ENCODE measurements at places on chromosomes 12 and 14.

GRCh38 chr12:110742096-110742717 lies 484 bp downstream of the PPP1CC start:
- no peak for DNase-seq

DNA sequence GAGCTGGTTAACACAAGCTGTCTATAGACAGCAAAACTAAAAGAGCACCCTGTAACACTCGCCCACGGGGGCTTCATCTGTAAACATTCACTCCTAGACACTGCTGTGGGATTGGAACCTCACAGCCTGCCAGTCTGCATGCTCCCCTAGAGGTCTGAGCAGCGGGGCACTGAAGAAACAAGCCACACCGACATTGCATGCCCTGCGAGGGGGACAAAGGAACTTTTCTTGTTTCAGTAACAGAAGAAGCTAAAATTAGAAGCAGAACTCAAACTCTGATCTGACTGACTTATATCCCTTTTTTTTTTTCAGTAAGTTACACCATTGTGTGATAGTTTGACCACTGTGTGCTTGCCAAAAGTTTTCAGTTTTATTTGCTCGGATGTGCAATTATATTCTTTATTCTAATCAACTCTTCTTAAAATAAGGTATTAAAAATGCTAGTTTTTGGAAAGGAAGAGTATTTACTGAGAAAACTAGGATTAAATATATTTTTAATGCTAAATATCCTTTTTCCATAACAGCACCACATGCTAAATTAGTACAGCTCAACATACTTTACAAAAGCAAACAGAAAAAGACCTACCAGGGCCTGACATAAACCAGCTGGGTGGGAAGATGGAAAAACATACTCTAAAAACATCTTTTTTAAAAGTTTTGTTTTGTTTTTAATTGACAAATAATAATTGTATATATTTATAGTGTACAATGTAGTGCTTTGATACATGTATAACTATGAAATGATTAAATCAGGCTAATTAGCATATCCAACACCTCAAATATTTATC lies 100.2 kb downstream of the EPS8 start:
- DNase-seq = no peak

DNA sequence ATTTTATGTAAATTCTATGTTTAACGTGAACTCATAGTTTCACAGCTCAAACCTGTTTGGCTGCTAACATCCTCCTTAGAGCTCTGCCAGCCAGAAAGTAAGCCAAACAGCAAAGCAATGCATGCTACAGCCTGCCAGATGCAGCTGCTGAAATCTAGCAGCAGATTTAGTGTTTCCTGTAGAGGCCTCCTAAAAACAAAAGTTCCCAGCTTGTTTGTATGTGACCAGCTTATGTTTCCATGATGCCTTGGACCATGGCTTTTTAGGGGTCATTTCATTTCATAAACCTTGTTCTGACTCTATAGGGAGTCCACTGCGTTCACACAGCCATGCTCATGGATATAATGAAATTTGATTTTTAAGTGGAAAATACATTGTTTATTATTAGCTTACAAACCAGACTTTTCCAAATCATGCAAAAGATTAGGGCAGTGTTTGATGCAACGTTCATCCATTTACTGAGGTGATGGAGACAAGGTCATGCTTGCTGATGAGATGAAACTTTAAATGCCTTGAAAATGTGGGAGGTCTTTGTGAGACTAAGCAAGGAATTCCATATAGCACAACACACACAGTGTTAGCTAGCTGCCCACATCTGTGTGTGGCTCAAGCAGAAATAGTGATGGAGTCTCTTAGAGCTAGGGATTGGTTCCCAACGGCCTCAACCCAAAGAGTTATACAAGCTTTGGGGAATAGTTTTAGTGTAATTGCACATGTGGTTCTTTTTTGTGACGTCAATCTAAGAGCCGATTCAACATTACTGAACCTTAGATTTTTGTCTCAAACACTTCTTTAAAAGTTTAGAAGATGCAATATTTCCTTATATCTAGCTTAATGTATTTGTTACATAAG lies 157.5 kb upstream of the LRIG3 start:
- no peak for DNase-seq

- DNase-seq = no peak
Measured at GRCh38 chr12:98812225-98812624, 167.1 kb downstream of the APAF1 start.

- DNase-seq = no peak
Measured at GRCh38 chr12:915090-915489, 34.4 kb downstream of the RAD52 start.

DNA sequence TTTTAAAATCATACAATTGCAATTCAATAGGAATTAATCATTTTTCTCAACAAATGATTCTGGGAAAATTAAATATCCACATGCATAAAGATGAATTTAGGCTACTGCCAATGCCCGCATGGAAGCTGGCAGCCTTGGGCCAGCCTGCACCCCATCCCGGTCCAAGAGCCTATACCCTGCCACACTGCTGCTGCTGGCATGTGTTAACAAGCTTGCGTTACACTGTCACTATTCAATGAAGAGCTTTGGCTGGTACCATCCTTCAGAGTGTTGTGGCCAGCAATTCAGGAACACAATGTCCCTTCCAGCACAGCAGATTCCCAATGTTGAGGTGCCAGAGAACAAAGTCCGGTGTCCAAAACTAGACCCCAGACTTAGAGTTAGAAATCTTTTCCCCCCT lies 13.6 kb upstream of the TAS2R14 start:
- DNase-seq = no peak

DNA sequence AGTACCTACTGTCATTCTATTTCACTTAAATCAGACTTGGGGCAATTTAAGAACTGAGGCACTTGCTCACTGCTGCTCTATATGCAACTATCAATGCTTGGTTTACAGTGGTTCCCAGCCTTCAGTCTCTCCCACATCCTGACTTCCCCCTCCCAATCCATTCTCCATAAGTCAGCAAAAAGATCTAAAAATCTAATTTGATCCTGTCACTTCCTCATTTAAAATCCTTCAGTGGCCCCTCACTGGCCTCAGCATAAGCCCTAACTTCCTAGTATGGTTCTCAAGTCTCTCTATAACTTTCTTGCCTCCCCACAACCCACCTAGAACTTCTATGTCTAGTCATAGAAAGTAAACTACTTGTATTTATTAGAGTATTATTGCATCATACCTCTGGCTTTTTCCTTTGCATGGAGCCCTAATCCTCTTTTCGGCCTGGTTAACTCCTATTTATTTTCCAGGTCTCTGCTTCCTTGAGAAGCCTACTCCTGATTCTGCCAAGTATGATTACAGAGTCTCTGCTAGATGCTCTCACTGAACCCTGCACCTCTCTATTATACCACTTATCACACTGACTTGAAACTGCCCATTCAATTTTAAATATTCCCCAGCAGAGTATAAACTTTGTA lies 130.6 kb downstream of the RALGAPA1 start:
- DNase-seq = no peak

DNA sequence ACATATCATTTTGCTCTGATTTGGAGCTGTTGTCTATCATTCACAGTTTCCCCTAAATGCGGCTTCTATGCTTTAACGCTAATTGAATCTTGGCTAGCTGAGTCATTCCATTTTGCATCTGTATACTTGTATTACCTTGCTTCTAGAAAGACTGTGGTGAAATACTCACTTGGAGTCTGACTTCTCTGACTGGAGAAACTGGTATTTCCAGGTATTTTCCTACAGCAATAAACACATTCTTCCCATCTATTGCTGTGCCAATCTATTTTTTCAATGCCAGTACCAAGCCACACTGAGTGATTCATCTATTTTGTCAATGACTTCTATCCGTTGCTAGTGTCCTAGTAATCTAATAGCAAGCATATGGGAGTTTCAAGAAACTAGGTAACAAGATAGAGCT lies 76.0 kb upstream of the ST8SIA1 start:
- DNase-seq = no peak

- DNase-seq = no peak
Measured at GRCh38 chr12:93015871-93016751, 87.0 kb upstream of the EEA1 start.

DNA sequence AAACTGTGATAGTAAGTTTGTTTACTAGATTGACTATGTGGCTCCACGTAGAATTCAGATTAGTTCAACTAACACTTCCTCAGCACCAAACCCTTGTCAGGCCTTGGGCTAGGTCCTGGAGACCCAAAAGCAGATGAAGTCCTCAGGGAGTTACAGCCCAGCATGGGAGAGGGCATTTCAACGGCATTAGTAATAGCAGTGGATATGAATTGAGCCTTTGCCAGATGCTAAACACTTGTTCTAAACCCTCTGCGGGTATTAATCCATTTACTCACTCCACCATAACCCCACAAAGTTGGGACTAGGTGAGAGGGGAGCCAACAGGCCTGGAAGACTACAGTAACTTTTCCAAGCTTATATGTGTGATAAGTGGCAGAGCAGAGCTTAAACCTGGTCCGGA lies 714.6 kb downstream of the DIO2 start:
- DNase-seq = no peak

DNA sequence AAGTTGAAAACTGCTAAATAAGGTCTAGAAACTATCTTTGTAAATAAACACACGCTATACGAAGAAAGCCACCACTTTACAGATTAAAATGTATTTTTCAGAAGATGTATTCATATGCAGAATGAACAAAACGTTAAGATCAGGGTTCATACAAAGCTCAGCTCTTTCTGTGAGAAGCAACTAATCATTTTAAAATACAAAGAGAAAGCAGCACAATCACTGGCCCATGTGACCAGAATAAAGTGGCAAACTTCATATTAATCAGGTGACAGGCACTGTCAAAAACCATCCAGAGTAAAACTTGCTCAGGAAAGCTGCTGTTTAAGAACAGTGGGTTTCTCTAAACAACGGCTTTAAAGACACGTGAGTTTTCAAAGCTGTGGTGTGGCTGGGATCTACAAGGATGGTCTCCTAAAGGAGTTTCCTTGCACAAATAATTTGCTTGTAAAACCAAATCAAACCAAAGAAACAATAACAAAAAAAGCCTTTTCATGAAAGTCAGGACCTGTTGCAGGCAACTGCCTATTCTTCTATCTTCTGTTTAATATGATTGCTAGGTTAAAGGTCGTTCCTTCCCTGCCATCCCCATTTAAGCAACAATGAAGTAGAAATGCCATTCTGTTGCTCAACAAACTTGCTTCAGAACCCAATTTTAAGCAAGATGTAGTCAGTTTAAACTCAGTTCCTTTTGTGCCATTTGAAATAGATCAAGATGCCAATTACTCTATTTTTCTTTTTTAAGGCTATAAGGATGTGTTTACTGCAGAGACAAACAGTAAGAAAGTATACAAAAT lies 22.3 kb downstream of the SEL1L start:
- DNase-seq = no peak

DNA sequence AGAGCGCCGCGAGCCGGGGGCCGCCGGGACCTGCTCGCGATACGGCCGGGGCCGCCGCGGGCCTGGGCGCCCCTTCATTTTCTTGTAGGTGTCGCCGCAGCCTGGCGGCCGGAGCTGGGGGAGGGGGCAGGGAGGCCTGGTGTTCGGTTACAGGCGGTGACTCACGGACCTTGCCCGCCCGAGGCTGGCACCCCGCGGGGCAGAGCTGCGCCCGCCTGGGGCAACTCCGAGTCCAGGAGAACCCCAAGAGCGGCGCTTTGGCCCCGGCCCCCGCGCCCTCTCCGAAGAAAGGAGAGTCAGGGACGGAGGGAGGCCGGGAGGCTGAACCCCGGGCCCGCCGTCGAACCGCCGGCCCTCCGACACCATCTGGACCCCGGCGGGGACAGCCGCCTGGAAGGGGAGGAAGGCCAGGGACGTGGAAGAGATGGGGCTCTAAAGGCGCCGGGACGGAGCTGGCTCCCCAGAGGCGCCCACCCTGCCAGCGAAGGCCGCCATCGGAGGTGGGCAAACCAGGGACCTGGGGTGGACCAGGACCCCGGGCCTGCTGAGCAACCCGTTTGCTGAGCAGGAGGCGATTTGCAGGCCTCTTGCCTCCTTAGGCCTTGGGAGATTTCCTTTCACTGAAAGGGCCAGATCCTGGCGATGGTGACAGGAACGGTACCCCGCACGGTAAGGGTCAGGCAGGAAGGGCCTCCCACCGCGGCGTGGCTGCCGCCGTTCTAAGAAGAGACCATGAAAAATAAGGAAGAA lies 843 bp upstream of the NUAK1 start:
- no peak for DNase-seq

DNA sequence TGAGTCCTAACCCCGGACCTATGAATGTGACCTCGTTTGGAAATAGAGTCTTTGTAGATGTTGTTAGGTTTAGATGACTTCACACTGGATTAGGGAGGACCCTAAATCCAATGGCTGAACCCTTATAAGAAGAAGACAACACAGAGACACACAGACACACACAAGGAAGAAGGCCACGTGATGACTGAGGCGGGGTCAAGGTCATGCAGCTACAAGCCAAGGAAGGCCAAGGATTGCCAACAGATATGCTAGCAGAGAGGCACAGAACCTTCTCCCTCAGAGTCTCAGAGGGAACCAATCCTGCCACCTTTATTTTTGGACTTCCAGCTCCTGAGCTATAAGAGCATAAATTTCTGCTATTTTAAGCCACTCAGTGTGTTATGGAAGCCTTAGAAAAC lies 31.8 kb downstream of the LTBP2 start:
- no peak for DNase-seq

- DNase-seq = no peak
Measured at GRCh38 chr12:130959632-130960031, 5.9 kb downstream of the ADGRD1 start.

DNA sequence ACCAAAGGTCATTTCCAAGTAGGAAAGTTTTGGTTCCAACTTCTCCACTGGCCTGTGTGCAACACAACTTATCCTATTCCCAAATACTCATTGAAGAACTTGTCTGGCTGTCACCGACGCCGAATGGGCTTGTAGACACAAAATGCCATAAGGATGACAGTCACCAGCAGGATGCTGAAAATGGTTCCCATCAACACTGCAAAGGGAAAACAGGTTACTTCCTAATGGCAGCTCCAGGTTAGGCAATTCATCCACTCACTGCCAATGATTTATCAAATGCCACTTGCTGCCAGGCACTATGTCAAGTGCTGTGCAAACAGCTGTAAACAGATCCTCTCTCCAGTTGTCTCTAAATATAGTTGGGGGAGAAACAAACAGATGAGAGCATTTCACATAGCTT lies 6.1 kb downstream of the C12orf76 start:
- DNase-seq = no peak

GRCh38 chr12:83114966-83115365 lies 428.3 kb downstream of the TMTC2 start:
- DNase-seq = no peak
